ENCODE measurements at places on chromosomes 6 and 20. TPM values are rescaled to one million over a fixed set of nuclear protein-coding genes. Genes with fewer than 3 reads are reported as not detected.

SAMD5 gene
- total RNA-seq = 0.62 TPM

WRNIP1 gene
- total RNA-seq = 52.1 TPM

ADGRF4 gene
- 0.37 TPM for total RNA-seq

RSPO3 gene
- 0.42 TPM for total RNA-seq

TMC2 gene
- total RNA-seq = not detected

WFDC10B gene
- total RNA-seq = not detected
